ENCODE measurements at places on chromosomes 3 and 15.

GRCh38 chr3:78497021-78497420 is 1270.8 kb downstream of the ROBO1 start:
- no peak for DNase-seq

GRCh38 chr3:151983538-151983937 is 110.1 kb downstream of the SUCNR1 start:
- no peak for DNase-seq

DNA sequence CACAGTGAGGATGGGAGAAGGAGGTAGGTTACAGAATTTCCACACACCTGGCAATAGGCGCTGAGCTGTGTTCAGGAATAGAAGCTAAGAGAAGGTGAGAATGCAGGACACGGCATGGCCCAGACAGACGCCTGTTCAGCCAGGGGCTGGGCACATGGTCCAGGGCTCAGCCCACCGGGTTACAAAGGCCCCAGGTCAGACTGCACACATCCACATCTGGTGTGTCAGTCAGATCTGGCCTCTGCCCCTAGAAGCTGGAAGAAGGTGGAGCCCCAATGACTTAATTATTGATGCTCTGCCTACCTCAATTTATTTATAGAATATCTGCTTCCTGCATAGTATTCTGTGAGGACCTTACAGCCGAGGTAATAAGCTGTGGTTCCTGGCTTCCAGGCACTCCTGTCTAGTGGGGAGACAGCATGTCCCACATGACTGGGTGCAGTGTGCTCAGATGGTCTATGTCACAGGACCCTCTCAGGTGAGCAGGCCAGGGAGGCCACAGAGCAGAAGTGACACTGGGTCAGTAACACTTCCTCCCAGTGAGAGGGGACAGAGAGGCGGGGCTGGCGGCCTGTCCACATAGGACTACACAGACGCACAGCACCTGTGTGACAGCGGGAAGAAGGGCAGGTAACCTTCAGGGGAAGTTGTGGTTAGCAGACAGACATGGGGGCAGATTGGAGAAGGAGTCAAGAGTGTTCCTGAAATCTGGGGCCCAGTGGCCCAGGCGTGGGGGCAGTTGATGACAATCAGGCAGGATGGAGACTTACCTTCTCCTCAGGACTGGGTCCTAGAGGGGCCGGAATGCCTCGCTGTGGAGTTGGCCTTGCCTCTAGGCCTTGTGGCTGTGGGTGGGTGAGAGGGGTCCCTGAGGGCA is 38.6 kb upstream of the PLXNA1 start:
- DNase-seq, result no peak

GRCh38 chr15:51244423-51244869 is 94.0 kb downstream of the CYP19A1 start:
- no peak for DNase-seq

GRCh38 chr15:68370768-68371151 is 61.2 kb downstream of the ITGA11 start:
- DNase-seq, result no peak

GRCh38 chr15:19974998-19975397 is 566.6 kb downstream of the GOLGA6L6 start:
- DNase-seq, result no peak

GRCh38 chr15:56653107-56653506 is 80.2 kb downstream of the ZNF280D start:
- no peak for DNase-seq

- no peak for DNase-seq
These were observed 6.8 kb downstream of the SERPINI1 start for GRCh38 chr3:167742338-167742737.

- no peak for DNase-seq
These were observed 22.3 kb downstream of the PLXNB1 start for GRCh38 chr3:48407542-48408099.

DNA sequence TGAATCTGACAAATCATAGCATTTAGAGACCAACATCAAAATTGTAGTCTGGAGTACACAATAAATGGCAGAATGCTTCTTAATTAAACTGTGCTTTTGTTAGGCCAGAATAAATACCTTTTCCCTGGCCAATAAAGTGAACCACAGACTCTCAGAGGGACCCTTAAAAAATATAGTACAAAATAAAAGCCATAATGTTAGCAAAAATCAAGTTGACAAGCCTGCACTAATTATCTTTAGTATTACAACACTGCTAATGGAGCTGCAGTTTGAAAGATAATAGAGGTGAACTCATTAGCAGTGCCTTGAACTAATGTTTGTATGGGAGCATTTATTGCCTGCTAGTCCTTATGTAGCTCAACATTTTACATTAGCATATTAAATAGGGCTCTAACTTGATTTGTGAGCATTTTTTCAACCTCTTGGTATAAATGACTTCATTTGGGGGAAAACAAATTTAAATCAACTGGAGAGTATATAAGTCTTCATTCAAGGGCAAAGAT is 801.3 kb downstream of the EPHA3 start:
- DNase-seq, result no peak

GRCh38 chr3:44309500-44309899 is 29.1 kb upstream of the TCAIM start:
- DNase-seq, result no peak

DNA sequence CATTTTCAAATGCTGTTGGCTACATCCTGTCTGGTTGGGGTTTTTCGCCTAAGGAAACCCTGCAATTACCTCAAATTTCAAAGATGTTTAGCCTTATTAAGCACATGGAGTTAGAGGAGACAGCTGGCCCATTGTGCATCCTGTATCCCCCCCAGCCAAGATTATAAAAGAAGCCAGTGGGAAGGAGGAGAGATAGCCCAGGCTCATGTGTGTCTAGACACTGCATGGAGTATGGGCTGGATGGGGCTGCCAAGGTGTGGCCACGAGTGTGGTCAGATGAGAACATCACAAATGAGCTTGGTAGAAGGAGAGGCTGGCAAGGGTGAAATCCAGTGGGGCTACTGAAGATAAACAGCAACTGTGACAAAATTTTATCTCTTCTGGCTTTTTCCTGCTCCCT is 270.0 kb upstream of the TBC1D5 start:
- no peak for DNase-seq

DNA sequence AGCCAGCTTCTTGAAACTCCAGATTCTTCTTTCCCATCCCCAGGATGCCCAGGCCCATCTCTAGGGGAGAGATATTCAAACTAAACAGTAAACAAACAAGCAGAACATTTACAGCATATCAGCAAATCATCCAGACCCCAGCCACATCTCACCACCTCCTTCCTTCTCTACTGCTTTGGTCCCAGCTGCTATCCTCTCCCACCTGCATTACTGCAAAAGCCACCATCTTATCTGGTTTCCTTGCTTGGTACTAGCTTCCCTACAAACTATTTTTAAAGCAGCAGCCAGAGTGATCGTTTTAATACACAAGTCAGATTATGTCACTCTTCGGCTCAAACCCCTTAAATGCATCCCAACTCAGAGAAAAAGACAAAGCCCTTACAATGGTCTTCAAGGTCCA is 4.8 kb downstream of the LYSMD2 start:
- DNase-seq, result no peak

DNA sequence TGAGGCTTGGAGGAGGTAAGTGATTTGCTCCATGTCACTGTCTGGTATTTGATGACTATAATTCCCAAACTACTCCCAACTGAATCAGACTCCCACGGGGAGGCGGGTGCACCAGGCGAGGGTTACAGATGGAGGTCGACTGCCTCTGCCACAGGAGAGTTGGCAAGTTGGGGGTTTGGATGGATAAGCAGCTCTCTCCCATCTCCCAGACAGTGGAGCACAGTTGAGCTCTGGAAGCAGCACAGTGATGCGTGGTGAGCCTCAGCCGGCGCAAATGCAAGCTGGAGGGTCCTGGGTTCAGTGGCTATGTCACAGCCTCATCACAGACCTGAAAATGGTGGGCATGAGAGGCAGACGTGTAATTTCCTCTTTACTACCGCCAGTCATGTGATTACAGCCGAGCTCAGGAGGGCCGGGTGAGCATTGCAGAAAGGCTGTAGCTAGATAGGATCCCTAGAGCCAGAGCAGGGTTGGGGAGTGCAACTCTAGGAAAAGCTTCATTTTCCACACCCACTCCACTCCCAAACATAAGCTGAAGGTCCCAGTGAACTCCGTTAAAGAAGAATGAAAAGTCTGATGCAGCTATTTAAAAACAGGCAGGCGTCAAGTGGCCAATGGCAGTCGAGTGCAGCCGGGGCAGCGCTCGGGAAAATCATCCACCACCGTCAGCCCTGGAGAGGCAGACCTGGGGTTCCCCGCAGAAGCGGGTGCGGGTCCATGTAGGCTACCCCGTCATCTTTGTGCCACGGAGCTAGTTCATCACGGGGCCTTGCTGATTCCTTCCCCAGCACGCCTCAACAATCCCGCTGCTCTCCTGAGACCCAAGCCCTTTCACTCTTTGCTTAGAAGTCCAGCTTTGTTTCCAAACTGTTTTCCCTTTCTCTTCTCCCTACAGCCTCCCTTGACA is 33.3 kb upstream of the VPS8 start:
- no peak for DNase-seq

DNA sequence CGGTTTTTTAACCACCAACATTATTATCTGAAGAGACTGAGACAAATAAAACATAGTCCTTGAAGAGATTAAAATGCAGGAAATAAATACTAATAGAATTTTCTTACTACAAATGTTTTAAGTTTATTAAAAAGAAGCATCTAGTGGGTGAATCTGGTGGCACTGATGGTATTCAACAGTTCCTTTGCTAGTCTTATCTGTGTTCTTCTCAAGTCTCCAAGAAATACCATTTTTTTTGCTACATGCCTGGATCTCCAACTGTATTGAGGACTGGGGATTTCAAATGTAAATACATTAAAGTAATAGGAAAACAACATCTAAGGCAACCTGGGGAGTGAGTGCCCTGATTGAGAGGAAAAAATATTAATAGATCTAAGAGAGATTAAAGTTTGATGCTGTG is 21.9 kb downstream of the THOC7 start:
- no peak for DNase-seq

- DNase-seq, result no peak
These were observed 3.1 kb upstream of the RAD54L2 start for GRCh38 chr3:51535146-51536019.

- DNase-seq, result peak; percentile 28
These were observed 1.3 kb upstream of the LRRC58 start for GRCh38 chr3:120350401-120350941.

- DNase-seq, result no peak
These were observed 74.3 kb downstream of the LARS2 start for GRCh38 chr3:45462522-45463265.

DNA sequence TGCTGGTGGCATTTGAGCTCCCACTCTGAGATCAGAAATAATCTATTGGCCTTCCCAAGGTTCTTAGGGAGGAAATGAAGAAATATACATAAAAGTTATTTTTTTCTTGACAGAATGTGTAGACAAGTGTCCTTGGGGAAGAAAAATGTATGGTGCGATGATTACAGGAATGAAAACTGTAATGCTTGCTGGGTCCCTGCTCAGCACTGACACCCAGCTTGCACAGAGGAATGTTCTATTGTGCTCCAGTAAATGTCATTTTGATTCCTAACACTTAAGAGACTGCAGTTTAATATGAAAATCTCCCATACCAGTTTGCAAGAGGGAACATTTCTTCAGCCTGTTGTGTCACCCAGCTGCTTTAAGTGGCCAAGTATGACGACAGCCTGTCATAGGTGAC is 271.3 kb upstream of the TPM1 start:
- no peak for DNase-seq

- DNase-seq, result no peak
These were observed 6.3 kb downstream of the PXYLP1 start for GRCh38 chr3:141237701-141238521.

DNA sequence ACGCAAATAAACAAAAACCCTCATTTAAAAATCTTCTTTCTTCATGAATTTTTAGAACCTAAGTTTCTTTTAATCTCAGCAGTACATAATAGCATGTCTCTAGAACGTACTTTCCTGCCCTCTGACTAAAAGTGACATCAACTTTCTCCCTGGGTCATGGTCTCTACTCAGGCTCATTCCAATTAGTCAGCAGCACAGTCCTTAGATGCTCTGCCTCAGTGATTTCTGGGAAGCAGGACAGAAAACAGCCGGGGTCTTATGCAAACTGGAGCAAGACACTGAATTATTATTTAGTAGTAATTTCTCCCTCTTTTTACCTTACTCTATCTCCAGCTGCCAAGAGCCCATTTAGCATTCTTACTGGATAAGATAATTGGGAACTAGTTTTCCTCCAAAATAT is 365.2 kb downstream of the TUSC7 start:
- no peak for DNase-seq

- DNase-seq, result no peak
These were observed 51.7 kb downstream of the HMCES start for GRCh38 chr3:129330409-129330808.

DNA sequence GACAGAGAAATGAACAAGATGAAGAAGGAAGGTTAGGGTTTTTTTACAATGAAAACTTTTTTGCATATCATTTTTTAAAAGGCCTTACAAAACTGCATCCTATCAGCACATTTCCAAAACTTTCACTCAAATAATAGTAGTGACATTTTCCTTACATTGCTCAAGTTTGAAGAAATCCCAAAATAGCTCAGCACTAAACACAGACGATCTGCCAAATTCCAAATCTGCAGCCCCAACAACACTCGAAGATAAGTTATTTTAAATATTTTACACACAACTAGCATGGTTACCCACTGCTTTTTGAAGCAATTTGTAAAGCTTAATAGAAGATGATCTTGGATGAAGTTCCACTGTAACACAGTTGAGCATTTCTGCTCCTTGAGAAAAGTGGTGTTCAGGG is 535.6 kb upstream of the ALCAM start:
- DNase-seq, result no peak

- no peak for DNase-seq
These were observed 16.0 kb downstream of the SLC51A start for GRCh38 chr3:196232154-196232881.

DNA sequence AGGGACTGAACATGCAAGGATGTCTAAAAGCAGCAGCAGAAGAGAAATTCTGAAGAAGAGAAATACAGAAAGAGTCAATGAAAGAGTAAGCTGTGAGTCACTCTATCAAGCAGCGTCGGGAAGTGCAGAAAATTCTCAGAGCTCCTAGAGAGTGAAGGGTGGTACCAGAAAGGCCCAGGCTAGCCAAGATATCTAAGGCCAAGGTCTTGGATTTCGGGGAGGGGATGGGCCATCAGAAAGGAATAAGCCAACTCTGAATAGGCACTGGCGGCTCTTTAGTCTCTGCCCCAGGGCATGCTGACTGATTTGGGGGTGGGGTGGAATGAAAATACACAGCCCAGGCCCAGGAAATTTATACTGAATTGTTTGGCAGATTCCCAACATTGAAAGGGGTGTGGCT is 70.8 kb downstream of the GPR156 start:
- no peak for DNase-seq

GRCh38 chr3:184765730-184766074 is 46.3 kb upstream of the VPS8 start:
- no peak for DNase-seq

DNA sequence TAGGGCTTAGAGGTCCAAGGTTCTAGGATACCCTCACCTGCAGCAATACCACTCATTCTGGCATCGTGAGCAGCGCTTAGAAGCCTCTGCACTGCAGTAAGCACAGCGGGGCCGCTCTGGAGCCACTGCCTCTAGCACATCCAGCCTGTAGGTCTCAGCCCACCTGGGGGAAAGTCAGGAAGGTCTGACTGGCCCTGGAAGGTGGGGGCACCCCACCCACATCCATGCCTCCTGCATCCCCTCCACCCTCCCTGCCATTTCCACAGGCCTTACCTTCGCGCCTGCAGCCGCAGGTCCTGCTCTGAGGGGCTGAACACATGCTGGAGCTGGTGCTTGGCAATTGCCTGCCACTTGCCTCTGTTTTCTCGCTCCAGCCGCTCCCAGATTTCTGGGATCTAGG is 901 bp upstream of the RASSF1 start:
- no peak for DNase-seq

GRCh38 chr3:9695345-9695744 is 8.3 kb upstream of the CPNE9 start:
- DNase-seq, result no peak
